ENCODE measurements at places on chromosomes 1 and 21. TPM values are rescaled to one million over a fixed set of nuclear protein-coding genes. Genes with fewer than 3 reads are reported as not detected.

- peak; percentile 10 for DNase-seq
Measured at GRCh38 chr21:41167348-41168342, at the start of gene BACE2. BACE2 (plus strand) TSS chr21:41168160; CDS start chr21:41168264, 104 bp downstream.

GRCh38 chr1:30756545-30757351 lies 826 bp downstream of the LAPTM5 start:
- DNase-seq: peak; percentile 69

DNA sequence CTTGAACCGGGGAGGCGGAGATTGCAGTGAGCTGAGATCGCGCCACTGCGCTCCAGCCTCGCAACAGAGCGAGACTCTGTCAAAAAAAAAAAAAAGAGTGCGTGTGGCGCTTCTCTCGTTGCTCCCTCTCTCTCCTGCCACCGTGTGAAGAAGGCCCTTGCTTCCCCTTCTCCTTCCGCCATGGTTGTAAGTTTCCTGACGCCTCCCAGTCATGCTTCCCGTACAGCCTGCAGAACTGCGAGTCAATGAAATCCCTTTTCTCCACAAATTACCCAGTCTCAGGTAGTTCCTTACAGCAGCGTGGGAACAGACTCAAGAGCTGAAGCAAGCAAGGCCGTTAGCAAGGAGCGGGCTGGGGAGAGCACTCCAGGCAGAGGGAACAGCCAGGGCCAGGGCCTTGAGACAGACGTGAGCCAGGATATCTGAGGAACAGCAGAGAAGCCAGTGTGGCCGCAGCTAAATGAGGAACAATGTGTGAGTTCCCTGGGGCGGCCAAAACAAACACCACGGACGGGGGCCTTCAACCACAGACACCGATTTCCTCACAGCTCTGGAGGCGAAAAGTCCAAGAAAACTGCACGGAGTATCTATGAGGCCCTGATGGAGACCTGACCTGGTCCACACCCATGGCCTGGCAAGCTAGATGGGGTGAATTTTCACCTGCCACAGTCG lies 54.2 kb upstream of the ETS2 start:
- DNase-seq: no peak

DNA sequence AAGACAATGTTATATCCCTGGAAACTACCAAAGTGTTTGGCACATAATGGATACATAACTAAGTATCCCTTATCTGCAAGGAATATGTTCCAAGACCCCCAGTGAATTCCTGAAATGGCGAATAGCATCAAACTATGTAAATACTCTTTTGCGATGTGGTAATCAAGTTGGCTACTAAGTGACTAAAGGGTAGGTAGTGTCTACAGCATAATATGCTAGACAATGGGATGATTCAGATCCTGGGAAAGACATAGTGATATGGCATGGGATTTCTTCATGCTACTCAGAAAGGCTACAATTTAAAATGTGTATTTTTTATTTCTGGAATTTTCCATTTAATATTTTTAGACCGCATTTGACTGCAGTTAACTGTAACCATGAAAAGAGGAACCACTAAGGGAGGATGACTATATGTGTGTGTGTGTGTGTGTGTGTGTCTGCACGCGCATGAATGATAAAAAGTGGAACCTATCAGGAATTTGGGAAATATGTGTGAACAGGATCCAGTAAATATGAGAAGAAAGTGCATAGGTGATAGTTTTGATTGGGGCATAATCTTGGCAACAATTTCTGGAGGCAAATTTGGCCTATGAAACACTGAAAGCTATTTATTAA lies 1899.9 kb downstream of the NCAM2 start:
- DNase-seq: no peak

The FNDC7 gene
- polyA plus RNA-seq: 0.10 TPM

- DNase-seq: no peak
Measured at GRCh38 chr1:76293831-76294230, 219.3 kb downstream of the ST6GALNAC3 start.

The RTCA gene
- 19.0 TPM for polyA plus RNA-seq

GRCh38 chr1:179080866-179081686 lies 794 bp upstream of the TOR3A start:
- DNase-seq: peak; percentile 80

The TMPRSS15 gene
- polyA plus RNA-seq: not detected

DNA sequence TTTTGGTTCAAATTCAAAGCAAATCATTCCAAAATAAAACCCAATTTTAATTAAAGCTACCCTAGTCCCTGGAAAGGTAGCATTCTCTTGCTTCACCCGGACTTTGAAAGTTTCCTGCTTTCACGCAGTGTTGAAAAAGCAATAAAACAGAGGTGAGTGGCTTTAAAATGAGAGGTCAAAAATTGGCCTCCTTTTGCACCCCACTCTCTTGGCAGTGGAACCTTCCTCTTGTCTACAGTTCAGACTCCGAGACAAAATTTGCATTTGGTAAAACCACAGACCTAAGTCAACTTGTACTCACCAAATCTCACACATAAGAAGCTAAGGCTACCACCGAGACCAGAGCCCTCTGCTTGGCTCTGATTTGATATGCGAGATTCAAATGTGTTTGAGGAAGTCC lies 252.7 kb downstream of the TTLL7 start:
- DNase-seq: no peak

GRCh38 chr1:94389298-94389697 lies 28.9 kb upstream of the ABCD3 start:
- no peak for DNase-seq

- no peak for DNase-seq
Measured at GRCh38 chr1:6795203-6795602, 9.9 kb downstream of the CAMTA1 start.

DNA sequence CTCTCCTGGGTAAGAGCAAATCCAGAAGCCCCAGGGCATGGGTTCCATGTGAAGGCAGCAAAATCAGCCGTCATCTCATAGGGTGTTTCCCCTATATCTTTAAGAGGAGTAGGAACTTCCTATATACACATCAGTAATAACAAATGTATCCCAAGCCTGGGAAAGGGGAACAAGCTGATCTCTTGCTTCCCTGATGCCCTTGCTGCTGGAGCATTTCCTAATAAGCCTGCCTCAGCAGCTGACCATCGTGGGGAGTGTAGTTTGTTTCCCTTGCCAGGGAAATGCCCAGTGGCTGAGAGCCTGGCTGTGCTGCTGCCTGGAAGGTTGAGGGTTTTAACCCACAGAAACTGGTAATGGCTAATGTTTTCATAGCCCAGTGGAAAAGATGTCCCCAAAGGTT lies 177.0 kb downstream of the NPHP4 start:
- DNase-seq: no peak

The GPA33 gene
- 24.2 TPM for polyA plus RNA-seq

The IFI44L gene
- 12.4 TPM for polyA plus RNA-seq

- no peak for DNase-seq
Measured at GRCh38 chr1:47934243-47934805, 62.9 kb downstream of the TRABD2B start.

DNA sequence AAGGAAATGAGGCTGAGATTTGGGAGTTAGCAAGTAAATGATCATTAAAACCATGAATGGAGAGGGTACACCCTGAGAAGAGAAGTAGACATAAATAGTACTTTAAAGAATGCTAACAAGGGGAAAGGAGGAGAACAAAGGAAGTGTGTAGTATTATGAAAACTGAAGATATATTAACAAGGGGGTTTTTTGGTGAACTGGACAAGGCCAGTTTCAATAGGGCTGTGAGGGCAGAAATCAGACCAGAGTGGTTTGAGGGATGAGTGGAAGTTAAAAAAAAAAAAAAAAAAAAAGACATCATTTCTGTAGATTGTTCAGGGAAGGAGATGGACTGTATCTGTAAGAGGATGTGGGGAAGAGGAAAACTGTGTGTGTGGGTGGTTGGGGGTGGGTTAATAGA lies 137.1 kb downstream of the PLA2G4A start:
- DNase-seq: no peak

The SPRR1B gene
- not detected for polyA plus RNA-seq

GRCh38 chr1:209985002-209985401 lies 47.0 kb downstream of the SYT14 start:
- DNase-seq: no peak

The SH3BGR gene
- 1.4 TPM for polyA plus RNA-seq

GRCh38 chr1:197598935-197599334 lies 176.3 kb downstream of the DENND1B start:
- DNase-seq: no peak

The ALPL gene
- polyA plus RNA-seq: not detected

DNA sequence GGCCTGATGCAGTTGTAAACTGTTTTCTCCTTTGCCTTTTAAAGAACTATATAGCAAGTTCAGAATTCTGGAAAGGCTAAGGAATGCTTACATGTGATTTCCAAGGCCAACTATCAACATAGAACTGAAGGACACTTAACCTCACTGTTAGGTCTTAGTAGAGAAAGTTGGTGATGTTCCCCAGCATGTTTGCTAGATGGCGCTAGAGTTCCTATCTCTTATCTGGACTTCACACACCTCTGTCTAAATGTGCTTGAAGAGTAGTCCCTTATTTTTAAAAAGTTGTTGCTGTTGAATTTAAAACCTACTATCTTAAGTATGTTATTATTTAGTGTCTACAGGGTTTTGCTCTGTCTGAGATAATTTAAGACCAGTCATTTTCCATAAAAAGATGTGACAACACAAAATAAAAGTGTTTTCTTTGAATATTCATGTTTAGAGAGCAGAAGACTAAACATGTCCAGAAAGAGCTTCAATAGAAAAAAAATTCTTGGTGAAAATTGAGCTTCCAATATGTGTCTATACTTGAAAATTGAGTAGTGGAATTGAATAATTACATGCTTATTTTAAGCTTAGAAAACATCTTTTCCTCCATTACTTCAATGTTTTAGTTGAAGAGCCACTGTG lies 237.3 kb downstream of the S1PR1 start:
- DNase-seq: no peak

The SELE gene
- polyA plus RNA-seq: not detected

DNA sequence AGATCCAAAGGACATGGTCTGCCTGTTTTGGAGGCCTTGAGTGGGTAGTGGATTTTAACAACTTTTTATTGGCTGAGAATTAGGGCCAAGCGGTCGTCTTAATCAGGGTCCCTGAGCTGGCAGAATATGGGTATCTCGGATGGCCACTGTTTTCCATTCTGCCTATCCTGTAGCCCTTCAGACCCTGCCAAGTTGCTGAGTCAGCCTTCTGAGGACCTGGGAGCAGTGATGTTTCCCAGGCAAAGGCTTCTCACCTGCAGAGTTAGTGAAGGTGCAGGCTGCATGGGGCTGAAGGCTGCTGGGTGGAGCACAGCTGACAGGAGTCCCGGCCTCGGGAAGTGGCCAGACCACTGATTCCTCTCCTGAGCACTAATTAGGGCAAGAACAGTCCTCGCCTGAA lies 11.4 kb downstream of the RASSF5 start:
- no peak for DNase-seq

GRCh38 chr1:190376044-190376443 lies 101.6 kb downstream of the BRINP3 start:
- no peak for DNase-seq

DNA sequence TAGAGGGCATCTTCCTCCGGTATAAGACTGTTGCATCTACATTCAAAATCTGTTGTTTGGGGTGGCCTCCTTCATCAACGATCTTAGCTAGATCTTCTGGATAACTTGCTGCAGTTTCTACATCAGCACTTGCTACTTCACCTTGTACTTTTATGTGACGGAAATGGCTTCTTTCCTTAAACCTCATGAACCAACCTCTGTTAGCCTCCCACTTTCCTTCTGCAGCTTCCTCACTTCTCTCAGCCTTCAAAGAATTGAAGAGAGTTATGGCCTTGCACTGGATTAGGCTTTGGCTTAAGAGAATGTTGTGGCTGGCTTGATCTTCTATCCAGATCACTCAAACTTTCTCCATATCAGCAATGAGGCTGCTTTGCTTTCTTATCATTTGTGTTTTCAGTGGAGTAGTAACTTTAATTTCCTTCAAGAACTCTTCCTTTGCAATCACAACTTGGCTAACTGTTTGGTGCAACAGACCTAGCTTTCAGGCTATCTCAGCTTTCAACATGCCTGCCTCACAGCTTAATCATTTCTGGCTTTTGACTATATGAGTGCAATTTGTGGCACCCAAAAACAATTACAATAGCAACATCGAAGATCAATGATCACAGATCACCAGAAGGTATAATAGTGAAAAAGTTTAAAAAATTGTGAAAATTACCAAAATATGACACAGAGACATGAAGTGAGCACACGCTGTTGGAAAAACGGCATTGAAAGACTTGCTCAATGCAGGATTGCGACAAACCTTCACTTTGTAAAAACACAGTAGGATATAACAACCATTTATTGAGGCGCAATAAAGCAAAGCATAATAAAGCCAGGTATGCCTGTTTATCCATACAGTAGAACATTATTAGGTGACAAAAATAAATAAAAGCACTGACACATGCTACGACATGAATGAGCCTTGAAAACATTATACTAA lies 56.7 kb upstream of the GFI1 start:
- DNase-seq: no peak

DNA sequence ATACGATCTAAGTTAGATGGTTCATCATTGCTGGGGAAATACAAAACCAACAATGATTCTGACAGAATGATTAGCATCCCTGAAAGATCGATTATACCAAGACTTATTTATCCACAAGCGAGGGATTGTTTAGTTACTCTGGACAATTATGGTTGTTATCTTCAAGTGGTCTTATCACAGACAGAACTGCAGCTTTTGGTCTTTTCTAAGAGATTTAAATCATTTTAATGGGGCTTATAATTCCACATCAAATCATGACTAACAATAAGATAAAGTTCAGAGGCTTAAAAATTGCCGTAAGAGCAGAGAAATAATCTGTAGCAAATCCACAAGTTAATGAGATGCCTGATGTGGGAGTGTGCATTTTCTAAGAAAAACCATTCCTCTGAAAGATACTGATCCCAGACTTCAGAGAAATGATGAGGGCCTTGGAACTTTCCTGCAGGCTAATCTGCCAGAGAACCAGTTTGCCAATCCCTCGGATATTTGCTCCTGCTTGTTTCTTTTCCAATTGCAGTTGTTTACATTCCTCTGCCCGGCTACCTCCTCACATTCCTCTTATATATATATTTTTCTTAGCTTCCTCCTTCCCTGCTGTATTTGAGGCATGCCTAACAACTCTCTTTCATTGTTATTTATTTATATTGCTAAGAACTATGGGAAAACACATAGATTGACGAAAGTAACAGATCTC lies 134.8 kb downstream of the BACH1 start:
- no peak for DNase-seq

- no peak for DNase-seq
Measured at GRCh38 chr1:211574705-211575104, 4.3 kb downstream of the SLC30A1 start.

The PLA2G2A gene
- polyA plus RNA-seq: not detected

DNA sequence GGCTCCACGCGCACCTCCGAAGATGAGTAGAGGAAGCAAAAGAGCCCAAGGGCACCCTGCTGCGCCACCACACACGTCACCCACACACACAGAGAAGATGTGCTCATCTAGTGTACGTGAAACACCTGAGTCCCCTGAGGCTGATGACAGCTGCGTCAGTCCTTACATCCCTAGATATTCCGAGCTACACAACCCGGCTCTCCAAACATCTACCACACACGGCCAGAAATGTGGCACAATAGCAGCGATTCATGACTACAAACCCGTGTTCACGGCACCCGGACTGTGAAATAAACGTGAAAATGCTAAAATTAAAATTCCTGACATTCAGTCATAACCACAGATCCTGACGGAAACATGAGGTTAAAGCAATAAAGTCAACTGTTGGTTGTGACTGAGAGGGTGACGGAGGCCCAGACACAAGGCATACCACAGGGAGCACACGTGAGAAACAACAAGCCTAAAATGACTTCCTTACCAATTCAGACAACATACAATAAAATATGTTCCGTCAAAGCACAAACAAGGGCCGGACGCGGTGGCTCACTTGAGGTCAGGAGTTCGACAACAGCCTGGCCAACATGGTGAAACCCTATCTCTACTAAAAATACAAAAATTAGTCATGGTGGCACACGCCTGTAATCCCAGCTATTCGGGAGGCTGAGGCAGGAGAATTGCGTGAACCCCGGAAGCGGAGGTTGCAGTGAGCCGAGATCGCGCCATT lies 7.3 kb downstream of the SSU72 start:
- no peak for DNase-seq

GRCh38 chr1:61130338-61131000 lies 48.1 kb downstream of the NFIA start:
- no peak for DNase-seq
